ENCODE measurements at places on chromosomes 13 and 19.

DNA sequence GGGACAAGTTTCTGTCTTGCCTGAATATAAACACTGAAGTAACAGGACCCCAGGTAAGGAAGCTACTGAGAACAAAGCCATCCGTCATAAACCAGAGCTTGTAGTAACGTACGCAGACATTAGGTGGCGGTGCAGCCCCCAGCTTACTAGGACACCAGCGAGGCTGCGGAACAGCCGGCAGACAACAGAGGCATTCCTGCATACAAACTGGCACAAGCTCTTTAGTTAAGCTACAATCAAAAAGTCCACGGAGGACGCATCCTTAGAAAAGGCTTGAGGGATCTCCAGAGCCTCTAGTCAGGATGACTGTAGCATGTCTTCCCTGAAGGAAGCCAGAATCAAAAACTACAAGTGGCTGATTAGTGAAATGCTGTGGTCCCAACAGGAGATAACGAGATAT lies 26.2 kb downstream of the ZNF160 start:
- peak; percentile 78 for DNase-seq

GRCh38 chr13:43245374-43245964 lies 222.1 kb downstream of the DNAJC15 start:
- DNase-seq: no peak

- no peak for DNase-seq
These were observed 39.5 kb upstream of the ZNF536 start for GRCh38 chr19:30332445-30333234.

- DNase-seq: no peak
These were observed 11.1 kb upstream of the NFIX start for GRCh38 chr19:12984143-12984627.

DNA sequence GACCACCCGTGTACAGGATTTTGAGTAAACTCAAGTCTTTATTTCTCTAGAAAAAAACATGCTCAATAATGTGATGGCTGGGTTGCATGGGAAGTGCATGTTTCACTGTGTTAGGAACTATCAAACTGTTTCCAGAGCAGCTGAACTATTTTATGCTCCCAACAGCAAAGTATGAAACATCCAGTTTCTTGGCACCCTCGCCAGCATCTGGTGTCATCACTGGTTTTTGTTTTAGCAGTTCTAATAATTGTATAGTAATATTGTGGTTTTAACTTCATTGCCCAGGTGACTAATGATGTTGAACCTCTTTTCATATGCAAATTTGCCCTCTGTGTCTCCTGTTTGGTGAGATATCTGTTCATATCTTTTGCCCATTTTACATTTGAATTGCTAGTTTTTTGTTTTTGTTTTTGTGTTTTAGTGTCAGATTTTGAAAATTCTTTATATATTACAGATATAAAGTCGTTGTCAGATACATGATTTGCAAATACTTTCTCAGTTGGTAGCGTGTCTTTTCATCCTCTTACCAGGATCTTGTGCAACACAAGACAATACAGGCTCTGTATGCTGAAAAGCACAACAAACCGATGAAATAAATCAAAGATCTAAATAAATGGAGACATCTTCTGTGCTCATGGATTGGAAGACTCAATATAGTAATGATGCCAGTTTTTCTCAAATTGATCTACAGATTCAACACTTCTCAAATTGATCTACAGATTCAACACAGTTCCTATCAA lies 87.8 kb downstream of the IPO5 start:
- DNase-seq: no peak

DNA sequence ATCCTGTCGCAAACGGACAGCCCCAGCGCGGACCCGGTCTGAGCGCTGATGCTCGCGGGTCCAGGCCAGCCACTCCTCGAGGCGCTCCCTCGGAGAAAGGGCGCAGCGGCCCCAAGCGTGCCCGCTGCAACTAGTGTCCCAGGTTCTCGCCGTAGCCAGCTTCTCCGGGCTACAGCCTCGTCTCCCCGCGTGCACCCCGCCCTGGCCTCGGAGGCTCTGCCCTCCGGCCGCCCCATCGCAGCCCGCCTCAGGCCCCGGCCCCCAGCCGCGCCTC lies 487 bp downstream of the FLT1 start:
- peak; percentile 23 for DNase-seq

- DNase-seq: no peak
These were observed 3.0 kb downstream of the DPRX start for GRCh38 chr19:53634768-53635167.

DNA sequence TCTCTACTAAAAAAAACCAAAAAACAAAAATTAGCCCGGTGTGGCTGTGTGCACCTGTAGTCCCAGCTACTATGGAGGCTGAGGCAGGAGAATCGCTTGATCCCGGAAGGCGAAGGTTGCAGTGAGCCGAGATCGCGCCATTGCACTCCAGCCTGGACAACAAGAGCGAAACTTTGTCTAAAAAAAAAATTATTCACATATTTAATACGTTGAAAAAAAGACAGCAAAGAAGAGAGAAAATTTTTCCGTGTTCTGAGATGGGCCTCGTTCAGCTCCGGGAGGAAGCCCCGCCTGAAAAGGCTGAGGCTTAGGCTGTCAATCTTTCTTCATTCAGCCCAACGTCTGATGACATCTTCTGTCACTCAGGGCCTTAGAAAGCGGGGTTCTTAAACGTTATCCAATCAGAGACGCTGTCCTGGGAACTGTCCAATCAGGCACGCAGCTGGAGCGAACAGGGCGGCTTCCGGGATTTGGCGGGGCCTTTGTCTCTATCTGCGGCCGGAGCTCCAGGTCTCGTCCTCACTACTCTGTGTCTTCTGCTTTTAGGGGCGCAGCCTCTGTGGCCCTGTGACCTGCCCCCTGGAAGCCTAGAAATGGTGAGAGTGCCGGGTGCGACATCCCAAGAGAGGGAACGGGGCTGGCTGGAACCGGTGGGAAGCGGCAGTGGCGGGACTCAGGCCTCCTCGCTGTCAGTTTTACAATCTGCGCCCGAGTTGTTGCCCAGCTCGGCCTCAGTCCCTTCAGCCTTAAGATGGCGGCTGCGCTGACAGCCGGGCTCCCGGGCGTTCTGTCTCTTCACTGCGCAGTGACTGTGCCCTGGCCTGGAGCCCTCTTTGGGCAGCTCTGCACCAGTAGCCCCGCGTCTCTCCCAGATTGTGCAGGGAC lies at the start of gene ZNF726:
Gene ZNF726 (plus strand): TSS at position 485 of the 885 bp plus-strand sequence. CDS start 109 bp downstream, at position 594.
- peak; percentile 69 for DNase-seq

GRCh38 chr19:12484011-12484370 lies 625 bp downstream of the ZNF709 start:
- DNase-seq: no peak

DNA sequence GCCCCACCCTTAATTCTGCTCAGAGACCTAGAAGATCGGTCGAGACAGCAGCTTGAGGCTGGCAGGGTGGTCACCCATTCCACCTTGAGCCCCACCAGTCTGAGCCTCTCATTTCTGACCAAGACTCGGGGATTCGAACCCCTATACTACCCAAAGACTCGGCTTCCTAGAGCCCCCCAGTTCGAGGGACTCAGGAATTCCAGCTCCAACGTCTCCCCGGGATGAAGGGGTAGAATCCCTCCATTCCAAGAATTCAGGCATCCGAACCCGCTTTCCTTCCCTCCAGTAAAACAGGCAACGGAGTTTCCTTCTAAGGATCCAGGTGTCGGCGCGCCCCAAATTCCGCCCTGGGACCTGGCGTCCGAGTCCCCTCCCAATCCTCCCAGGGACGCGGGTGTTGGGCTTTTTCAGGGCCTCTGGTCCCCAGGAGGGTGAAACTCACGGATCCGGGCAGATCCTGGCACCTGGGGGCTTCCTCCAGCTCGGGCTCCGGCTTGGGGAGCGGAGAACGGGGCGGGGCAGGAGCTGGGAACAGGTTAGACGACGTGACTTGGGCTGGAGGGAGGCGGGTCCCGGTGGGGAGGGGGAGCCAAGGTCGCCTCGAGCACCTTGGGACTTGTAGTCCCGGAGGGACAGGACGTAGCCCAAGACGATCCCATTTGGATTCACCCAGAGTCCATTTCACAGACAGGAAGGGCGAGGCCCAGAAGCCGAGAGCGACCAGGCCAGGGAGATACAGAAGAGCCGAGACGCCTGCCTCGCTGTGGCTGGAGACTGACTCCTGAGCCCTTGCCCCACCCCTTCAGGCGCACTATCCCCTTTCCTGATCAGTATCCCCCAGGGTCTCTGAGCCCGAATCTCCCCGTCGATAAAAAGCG lies at the start of gene PPP1R13L:
Gene PPP1R13L (minus strand): TSS at position 513 of the 878 bp plus-strand sequence. CDS start 6,751 bp downstream, outside the sequence.
- DNase-seq: peak; percentile 74
